ENCODE measurements at places on chromosomes 1 and 21. TPM values are rescaled to one million over a fixed set of nuclear protein-coding genes. Genes with fewer than 3 reads are reported as not detected.
A peak's percentile ranks its signal among the peaks of the same experiment; 100 is the strongest.

DNA sequence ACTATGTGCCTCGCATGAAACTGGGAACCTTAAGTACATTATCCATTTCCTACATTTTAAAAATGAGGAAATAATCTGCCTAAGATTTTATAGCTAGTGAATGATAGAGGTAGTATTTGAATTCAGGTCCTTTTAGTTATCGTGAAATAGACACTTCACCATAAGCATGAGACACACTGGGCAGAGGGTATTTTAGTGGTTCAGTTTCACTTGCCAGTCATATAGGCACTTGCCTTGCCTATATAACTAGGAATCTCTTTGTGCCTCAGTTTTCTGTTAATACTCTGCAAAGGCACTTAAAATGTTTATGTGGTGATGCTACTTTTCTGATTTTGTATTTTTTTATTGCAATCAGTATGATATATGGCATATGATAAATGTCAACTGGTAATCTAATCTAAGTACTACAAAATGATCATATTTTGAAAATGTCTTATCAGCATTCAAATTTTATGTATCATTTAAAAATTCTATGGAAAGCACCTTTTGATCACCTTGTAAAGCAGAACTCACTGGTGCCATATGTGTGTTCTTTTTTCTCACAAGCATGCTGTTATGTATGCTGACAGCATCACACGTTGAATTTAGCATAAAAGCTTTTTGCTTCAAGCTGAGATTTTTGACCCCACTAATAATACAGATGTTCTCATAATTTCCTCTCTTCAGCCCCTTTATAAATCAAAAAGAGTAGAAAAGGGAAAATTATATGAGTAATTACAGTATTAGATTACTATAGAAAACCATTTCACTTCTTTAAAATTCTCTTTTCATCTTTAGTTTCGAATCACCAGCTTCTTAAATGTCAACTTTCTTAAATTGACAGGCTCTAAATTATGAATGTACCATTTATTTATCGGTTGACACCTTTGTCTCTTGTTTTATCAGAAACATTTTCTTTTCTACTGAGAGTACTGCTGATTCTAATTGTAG, 52.6 kb downstream of the RPS6KC1 start:
- H3K27ac ChIP-seq, result no peak overlapping the region
- DNase-seq, result no peak
- no peaks in the 10 kb centered on the region for H3K4me1 ChIP-seq
- peaks cover 20% of the 10 kb centered on the region for H3K36me3 ChIP-seq

DNA sequence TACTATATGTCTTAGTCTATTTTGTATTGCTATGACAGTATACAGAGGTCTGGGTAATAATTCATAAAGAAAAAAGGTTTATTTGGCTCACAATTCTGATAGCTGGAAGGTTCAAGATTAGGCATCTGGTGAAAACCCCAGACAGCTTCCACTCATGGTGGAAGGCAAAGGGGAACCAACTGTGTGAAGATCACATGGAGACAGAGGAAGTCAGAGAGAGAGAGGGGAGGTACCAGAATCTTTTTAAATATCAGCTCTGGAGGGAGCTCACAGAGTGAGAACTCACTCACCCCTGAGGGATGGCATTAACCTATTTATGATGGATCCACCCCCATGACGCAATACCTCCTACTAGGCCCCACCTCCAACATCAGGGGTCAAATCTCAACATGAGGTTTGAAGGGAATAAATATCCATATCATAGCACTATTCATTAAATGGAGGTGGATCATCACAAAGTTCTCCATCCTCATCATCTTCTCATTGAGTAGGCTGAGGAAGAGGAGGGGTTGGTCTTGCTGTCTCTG, 290.5 kb downstream of the DSCAM start:
- H3K4me1 ChIP-seq, result no peaks in the 10 kb centered on the region
- no peaks in the 10 kb centered on the region for H3K27me3 ChIP-seq

PRR9 gene
- not detected for total RNA-seq

DNA sequence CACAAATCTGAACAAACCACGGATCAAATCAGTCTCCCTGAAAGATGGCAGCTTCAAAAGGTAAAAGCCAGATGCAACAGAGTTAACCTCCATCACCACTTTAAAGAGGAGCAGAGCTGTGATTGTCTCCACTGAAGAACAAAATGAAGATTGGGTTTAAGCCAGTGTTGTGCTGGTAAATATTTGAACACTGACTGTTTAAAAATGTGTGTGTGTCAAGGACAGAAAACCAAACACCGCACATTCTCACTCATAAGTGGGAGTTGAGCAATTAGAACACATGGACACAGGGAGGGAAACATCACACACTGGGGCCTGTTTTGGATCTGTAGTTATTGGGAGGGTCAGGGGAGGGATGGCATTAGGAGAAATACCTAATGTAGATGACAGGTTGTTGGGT, 83.9 kb downstream of the ST6GALNAC5 start:
- no peak overlapping the region for H3K4me3 ChIP-seq
- no peaks in the 10 kb centered on the region for H3K4me1 ChIP-seq
- H3K36me3 ChIP-seq, result no peaks in the 10 kb centered on the region

DNA sequence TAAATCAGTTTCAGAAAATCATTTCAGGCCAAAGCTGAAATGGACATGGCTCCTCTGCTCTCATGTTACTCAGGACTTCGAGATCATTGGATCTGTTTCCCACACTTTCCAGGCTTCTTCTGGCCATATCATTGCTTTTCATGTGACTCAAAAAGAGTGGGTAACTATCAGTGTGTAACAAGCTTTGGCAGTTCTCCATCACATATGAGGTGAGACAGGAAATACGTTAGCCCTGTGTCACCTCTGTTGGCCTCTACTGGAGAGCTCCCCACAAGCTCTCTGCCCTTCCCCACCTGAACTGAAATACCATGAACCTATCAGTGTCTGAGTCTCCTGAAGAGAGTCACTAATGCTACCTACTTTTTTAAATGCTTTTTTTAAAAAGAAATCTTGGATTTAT, 128.2 kb downstream of the LBR start:
- no peaks in the 10 kb centered on the region for H3K4me1 ChIP-seq
- no peak overlapping the region for H3K27ac ChIP-seq
- no peaks in the 10 kb centered on the region for H3K36me3 ChIP-seq
- no peak overlapping the region for H3K4me3 ChIP-seq
- no peak for DNase-seq

DNA sequence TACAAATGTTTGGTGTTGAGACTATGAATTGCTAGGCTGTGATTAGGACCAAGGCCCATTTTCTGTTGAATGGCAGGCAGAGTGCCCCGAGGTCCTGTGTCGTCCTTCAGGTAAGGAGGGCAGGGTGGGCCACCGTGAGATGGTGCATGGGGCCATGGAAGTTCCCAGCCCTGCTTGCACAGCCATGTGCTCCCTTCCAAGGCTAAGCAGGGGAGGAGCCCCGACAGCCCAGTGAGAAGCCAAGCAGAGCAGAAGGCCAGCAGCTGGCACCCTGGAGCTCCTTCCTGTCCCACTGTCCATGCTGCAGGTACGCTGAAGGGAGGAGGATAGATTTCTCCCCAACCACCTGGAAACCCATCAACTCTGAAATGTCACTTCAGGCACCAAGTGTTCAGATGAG, 8.2 kb upstream of the NUAK2 start:
- no peak for DNase-seq
- H3K4me1 ChIP-seq, result peaks cover 9% of the 10 kb centered on the region

FALEC gene
- not detected for total RNA-seq

- H3K4me3 ChIP-seq, result no peak overlapping the region
- no peak for DNase-seq
- peak overlapping the region; percentile 45 for H3K27ac ChIP-seq
- peaks cover 56% of the 10 kb centered on the region for H3K36me3 ChIP-seq
- no peaks in the 10 kb centered on the region for H3K27me3 ChIP-seq
- peaks cover 62% of the 10 kb centered on the region for H3K4me1 ChIP-seq
Observed at GRCh38 chr1:23337869-23338268, 6.2 kb downstream of the HNRNPR start.

TLCD4 gene
- 3.0 TPM for total RNA-seq

GRCh38 chr21:46078978-46079351, 18.9 kb upstream of the COL6A2 start:
- H3K4me3 ChIP-seq, result no peak overlapping the region
- peaks cover 3% of the 10 kb centered on the region for H3K27me3 ChIP-seq
- DNase-seq, result peak; percentile 58
- no peak overlapping the region for H3K27ac ChIP-seq

TNFRSF18 gene
- 9.3 TPM for total RNA-seq

DNA sequence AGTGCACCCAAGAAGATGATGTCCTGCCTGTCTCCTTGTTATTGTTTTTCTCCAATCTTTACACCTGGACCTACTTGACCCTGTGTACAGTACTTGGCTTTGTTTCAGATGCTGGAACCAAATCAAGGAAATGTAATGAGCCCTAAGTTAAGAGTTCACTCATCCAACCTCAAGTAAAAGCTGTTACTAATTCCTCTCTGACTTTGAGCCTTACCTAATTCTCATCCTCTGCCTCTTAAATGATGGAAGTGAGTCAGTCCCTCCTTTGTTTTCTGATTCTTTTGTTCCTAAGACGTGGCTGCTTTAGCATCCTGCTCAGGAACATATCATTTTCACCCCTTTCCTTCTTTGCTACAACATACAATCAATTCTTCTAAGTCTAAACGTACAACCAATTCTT, 15.3 kb upstream of the PLA2G4A start:
- no peak overlapping the region for H3K27ac ChIP-seq
- no peak for DNase-seq
- no peak overlapping the region for H3K4me3 ChIP-seq

DNA sequence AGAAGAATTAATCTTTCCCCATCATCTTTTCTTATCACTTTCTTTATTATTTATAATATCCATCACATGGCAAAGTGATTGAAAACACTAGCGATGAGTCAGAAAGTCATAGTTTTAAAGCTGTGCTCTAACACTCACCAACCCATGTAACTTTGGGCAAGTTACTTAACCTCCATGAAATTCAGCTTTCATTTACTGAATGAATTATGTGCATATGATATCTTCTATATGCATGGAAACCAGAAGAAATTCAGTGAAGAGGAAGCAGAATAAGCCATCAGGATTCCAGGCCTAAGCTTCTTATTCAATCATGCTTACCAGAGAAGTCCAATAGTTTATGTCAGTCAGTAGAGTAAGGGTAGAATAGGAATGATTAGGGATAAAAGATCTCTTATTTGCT, 300.1 kb downstream of the AGBL4 start:
- no peaks in the 10 kb centered on the region for H3K36me3 ChIP-seq
- no peak for DNase-seq
- no peak overlapping the region for H3K4me3 ChIP-seq
- no peaks in the 10 kb centered on the region for H3K4me1 ChIP-seq
- H3K27ac ChIP-seq, result no peak overlapping the region

GPR37L1 gene
- total RNA-seq, result not detected

- H3K27ac ChIP-seq, result peak overlapping the region; percentile 63
- peaks cover 100% of the 10 kb centered on the region for H3K4me1 ChIP-seq
- H3K36me3 ChIP-seq, result no peaks in the 10 kb centered on the region
- no peak for DNase-seq
- H3K27me3 ChIP-seq, result no peaks in the 10 kb centered on the region
- no peak overlapping the region for H3K4me3 ChIP-seq
Observed at GRCh38 chr1:111218701-111219556, 8.6 kb upstream of the CHI3L2 start.

- no peak overlapping the region for H3K27ac ChIP-seq
- DNase-seq, result peak; percentile 23
- H3K4me1 ChIP-seq, result no peaks in the 10 kb centered on the region
- no peak overlapping the region for H3K4me3 ChIP-seq
- H3K36me3 ChIP-seq, result no peaks in the 10 kb centered on the region
Observed at GRCh38 chr1:17895986-17896385, 140.9 kb downstream of the ACTL8 start.

GRCh38 chr21:42233067-42233961, 14.4 kb downstream of the ABCG1 start:
- peak overlapping the region; percentile 87 for H3K27ac ChIP-seq
- peak; percentile 91 for DNase-seq
- no peaks in the 10 kb centered on the region for H3K36me3 ChIP-seq
- H3K27me3 ChIP-seq, result no peaks in the 10 kb centered on the region
- H3K4me3 ChIP-seq, result peak overlapping the region; percentile 68

USP48 gene
- total RNA-seq, result 105 TPM

OLFM3 gene
- total RNA-seq, result not detected

DNA sequence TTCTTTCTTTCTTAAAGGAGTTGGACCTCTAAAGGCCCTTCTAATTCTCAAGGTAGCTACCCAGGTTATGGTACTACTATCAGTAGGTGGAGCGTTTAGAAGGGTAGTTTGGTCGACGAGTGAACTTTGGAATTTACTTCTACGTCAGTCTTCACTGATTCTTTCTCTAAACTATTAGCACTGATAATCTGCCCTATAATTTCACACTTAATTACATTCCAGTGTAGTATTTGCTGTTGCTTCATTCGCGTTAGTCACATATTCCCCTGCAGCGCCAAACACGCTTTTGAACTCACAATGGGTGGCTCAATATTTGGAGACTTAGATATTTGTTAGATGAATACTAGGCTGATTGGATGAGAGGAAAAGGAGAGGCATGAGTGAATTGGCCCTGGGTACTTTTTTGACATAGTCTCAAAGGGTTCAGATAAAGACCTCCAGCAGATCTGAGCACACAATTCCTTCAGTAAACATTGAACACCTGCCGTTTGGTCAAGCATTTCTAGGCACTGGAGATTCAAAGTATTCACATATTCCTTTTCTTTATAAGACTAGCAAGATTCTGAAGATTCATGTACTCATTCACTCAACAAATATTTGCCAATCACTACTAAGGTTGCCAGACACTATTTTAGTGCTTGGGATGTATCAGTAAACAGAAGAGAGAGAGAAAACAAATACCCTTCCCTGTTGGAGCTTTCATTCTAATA, 929 bp upstream of the FOXJ3 start:
- peak overlapping the region; percentile 89 for H3K27ac ChIP-seq
- H3K36me3 ChIP-seq, result no peaks in the 10 kb centered on the region
- peaks cover 41% of the 10 kb centered on the region for H3K4me1 ChIP-seq
- no peaks in the 10 kb centered on the region for H3K27me3 ChIP-seq

GRCh38 chr1:50112193-50112592, 3.5 kb downstream of the ELAVL4 start:
- DNase-seq, result no peak
- no peaks in the 10 kb centered on the region for H3K27me3 ChIP-seq
- peaks cover 10% of the 10 kb centered on the region for H3K4me1 ChIP-seq

KCNA3 gene
- 20.4 TPM for total RNA-seq

GRCh38 chr1:60228041-60228491, 154.5 kb upstream of the C1orf87 start:
- no peaks in the 10 kb centered on the region for H3K4me1 ChIP-seq
- H3K36me3 ChIP-seq, result no peaks in the 10 kb centered on the region
- H3K4me3 ChIP-seq, result no peak overlapping the region
- no peak for DNase-seq

MAD2L2 gene
- total RNA-seq, result 33.8 TPM
